Sigmoid colon (tissue), 7 donors: ENCODE measurements at places on chromosomes 4 and X. TPM values are rescaled to one million over a fixed set of nuclear protein-coding genes. Genes with fewer than 3 reads are reported as not detected.
A peak's percentile ranks its signal among the peaks of the same experiment; 100 is the strongest.

- H3K27me3 ChIP-seq, result no peaks in the 10 kb centered on the region
- H3K27ac ChIP-seq, result no peak overlapping the region
- no peak for DNase-seq
- no peak overlapping the region for H3K4me3 ChIP-seq
- H3K4me1 ChIP-seq, result no peaks in the 10 kb centered on the region
- no peaks in the 10 kb centered on the region for H3K36me3 ChIP-seq
These were observed 215.5 kb downstream of the SLC39A8 start for GRCh38 chr4:102129810-102130209.

Gene LRPAP1
- total RNA-seq, result 87.4 TPM

- DNase-seq, result no peak
- H3K4me1 ChIP-seq, result no peaks in the 10 kb centered on the region
- no peak overlapping the region for H3K27ac ChIP-seq
- no peaks in the 10 kb centered on the region for H3K36me3 ChIP-seq
These were observed 103.3 kb downstream of the IL15 start for GRCh38 chr4:141739636-141740035.

DNA sequence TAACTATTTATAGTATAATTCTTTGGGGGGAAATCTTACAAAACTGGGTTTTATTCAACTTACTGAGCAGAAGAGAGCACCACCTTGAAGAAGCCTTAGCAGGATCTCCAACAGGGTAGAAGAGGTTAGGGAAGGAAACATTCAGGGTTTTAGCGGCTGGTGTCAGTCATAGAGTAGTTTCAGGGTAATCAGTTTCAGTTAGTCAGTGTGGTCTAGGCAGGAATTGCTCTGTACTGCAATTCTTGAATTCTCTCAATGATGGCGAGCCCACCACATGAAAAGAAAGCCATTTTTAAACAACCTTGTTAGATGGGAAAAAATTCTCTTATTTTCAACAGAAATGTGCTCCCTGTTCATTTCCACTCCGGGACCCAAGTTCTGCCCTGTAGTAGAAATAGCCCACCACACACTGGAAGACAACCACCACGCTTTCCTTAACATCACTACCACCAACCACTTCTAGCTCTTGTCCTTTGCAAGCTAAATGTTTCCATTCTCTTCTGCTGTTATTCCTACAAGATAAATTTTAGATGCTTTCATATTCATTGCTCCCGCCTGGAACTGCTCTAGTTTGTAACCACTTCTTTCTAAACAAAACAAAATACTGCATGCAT lies 25.9 kb downstream of the COL25A1 start:
- no peak overlapping the region for H3K27ac ChIP-seq
- H3K4me3 ChIP-seq, result no peak overlapping the region
- no peaks in the 10 kb centered on the region for H3K4me1 ChIP-seq
- H3K27me3 ChIP-seq, result no peaks in the 10 kb centered on the region
- no peaks in the 10 kb centered on the region for H3K36me3 ChIP-seq
- no peak for DNase-seq

GRCh38 chr4:8285143-8285975 lies 15.8 kb downstream of the HTRA3 start:
- H3K4me3 ChIP-seq, result no peak overlapping the region
- peak; percentile 57 for DNase-seq
- H3K27me3 ChIP-seq, result no peaks in the 10 kb centered on the region
- H3K36me3 ChIP-seq, result no peaks in the 10 kb centered on the region
- peak overlapping the region; percentile 39 for H3K27ac ChIP-seq

Gene GAGE13
- total RNA-seq, result not detected

- H3K36me3 ChIP-seq, result no peaks in the 10 kb centered on the region
- no peak overlapping the region for H3K4me3 ChIP-seq
- no peak for DNase-seq
- no peak overlapping the region for H3K27ac ChIP-seq
- no peaks in the 10 kb centered on the region for H3K4me1 ChIP-seq
These were observed 15.0 kb upstream of the REST start for GRCh38 chr4:56892691-56893090.

Gene CORIN
- total RNA-seq, result 2.5 TPM

GRCh38 chr4:95129821-95130311 lies 372.1 kb downstream of the BMPR1B start:
- no peak for DNase-seq
- H3K27me3 ChIP-seq, result no peaks in the 10 kb centered on the region
- no peaks in the 10 kb centered on the region for H3K36me3 ChIP-seq
- no peak overlapping the region for H3K4me3 ChIP-seq

GRCh38 chr4:121192480-121192879 lies 28.4 kb upstream of the TNIP3 start:
- H3K36me3 ChIP-seq, result no peaks in the 10 kb centered on the region
- DNase-seq, result no peak
- no peaks in the 10 kb centered on the region for H3K27me3 ChIP-seq
- H3K4me3 ChIP-seq, result no peak overlapping the region

GRCh38 chrX:129925305-129926092 lies 19.5 kb downstream of the UTP14A start:
- no peaks in the 10 kb centered on the region for H3K27me3 ChIP-seq
- H3K27ac ChIP-seq, result no peak overlapping the region
- H3K36me3 ChIP-seq, result no peaks in the 10 kb centered on the region
- DNase-seq, result peak; percentile 82

- H3K4me1 ChIP-seq, result peaks cover 4% of the 10 kb centered on the region
- H3K27ac ChIP-seq, result no peak overlapping the region
- no peak for DNase-seq
These were observed 31.1 kb downstream of the F11 start for GRCh38 chr4:186297013-186297645.

- no peaks in the 10 kb centered on the region for H3K36me3 ChIP-seq
- no peaks in the 10 kb centered on the region for H3K4me1 ChIP-seq
- DNase-seq, result no peak
- H3K4me3 ChIP-seq, result no peak overlapping the region
- no peak overlapping the region for H3K27ac ChIP-seq
These were observed 50.9 kb downstream of the TSPAN7 start for GRCh38 chrX:38612281-38612680.

- H3K4me1 ChIP-seq, result no peaks in the 10 kb centered on the region
- no peaks in the 10 kb centered on the region for H3K27me3 ChIP-seq
- H3K27ac ChIP-seq, result no peak overlapping the region
- no peak for DNase-seq
These were observed 182.7 kb downstream of the PPARGC1A start for GRCh38 chr4:23706972-23707651.

Gene GAB3
- 2.0 TPM for total RNA-seq

GRCh38 chr4:30094887-30095286 lies 625.3 kb upstream of the PCDH7 start:
- no peaks in the 10 kb centered on the region for H3K36me3 ChIP-seq
- no peaks in the 10 kb centered on the region for H3K27me3 ChIP-seq
- H3K4me3 ChIP-seq, result no peak overlapping the region

Gene GLA
- total RNA-seq, result 11.8 TPM

DNA sequence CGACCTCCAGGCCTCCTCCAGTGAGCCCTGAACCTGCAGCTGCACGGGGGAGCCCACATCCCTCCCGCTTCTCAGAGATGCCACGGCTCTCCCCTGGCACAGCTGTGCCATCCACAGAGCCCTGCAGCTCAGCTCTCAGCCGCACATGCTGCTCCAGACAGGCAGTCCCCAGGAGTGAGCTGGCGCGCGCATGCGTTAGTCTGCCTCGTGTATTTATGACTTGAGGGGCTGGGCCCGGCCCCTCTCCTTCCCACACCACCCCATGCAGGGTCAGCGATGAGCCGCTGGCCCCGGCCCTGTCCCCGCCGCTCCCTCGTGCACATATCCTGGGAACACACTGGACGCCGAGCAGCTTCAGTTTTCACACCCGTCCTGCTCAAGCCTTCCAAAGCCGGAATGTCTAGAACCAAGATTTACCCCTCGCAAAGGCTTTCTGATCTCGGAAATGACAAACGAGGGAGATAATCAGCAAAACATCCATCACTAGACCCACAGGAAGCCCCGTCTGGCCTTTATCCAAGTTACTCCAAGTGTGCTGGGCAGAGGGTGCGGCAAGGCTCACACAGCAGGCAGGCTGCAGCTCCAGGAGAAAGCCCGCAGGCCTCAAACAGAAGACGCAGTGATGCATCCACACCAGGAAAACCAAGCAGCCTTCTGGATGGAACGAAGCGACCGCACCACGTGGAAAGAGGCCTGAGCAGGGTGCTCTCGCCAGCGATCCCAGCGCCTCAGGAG lies 24.3 kb downstream of the GAK start:
- no peaks in the 10 kb centered on the region for H3K27me3 ChIP-seq
- DNase-seq, result no peak
- H3K4me3 ChIP-seq, result no peak overlapping the region
- H3K36me3 ChIP-seq, result peaks cover 25% of the 10 kb centered on the region
- H3K27ac ChIP-seq, result no peak overlapping the region

DNA sequence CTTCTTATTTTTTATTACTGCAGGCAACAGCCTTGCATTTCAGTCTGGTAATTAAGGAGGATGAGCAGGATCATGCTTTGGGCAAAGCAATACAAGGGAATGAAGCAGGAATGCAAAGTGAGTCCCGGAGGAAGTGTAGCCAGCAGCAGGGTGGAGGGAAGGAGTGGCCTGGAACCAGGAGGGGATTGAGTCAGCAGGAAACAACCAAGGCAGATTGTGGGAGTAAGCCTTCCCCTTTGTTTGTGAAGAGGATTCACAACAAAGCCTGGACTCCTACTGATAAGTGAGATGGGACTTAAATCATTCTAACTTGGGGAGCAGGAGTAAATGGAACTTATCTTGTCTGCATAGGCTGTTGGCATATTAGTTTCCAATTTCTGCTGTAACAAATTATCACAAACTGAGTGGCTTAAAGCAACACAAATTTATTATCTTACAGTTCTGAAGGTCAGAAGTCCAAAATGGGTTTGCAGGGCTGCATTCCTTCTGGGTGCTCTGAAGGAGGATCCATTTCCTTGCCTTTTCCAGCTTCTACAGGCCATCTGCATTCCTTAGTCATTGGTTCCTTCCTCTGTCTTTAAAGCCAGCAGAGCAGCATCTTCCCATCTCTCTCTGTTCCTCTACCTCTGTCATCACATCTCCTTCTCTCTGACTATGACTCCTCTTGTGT lies 93.2 kb upstream of the AP1S2 start:
- no peaks in the 10 kb centered on the region for H3K27me3 ChIP-seq
- no peak overlapping the region for H3K27ac ChIP-seq
- no peak for DNase-seq
- H3K4me1 ChIP-seq, result no peaks in the 10 kb centered on the region
- H3K36me3 ChIP-seq, result no peaks in the 10 kb centered on the region
- no peak overlapping the region for H3K4me3 ChIP-seq

Gene AGTR2
- 0.28 TPM for total RNA-seq

GRCh38 chr4:90226734-90227133 lies 99.5 kb downstream of the CCSER1 start:
- no peaks in the 10 kb centered on the region for H3K27me3 ChIP-seq
- H3K4me3 ChIP-seq, result no peak overlapping the region
- no peak overlapping the region for H3K27ac ChIP-seq

GRCh38 chr4:48725414-48725813 lies 54.7 kb downstream of the FRYL start:
- no peak for DNase-seq
- H3K36me3 ChIP-seq, result no peaks in the 10 kb centered on the region
- H3K27me3 ChIP-seq, result no peaks in the 10 kb centered on the region
- no peak overlapping the region for H3K4me3 ChIP-seq
- no peak overlapping the region for H3K27ac ChIP-seq

- no peaks in the 10 kb centered on the region for H3K27me3 ChIP-seq
- no peak for DNase-seq
- no peak overlapping the region for H3K27ac ChIP-seq
- H3K36me3 ChIP-seq, result no peaks in the 10 kb centered on the region
- H3K4me1 ChIP-seq, result no peaks in the 10 kb centered on the region
These were observed 67.1 kb downstream of the ATXN3L start for GRCh38 chrX:13252726-13253125.

- DNase-seq, result no peak
- H3K27ac ChIP-seq, result no peak overlapping the region
- H3K4me3 ChIP-seq, result no peak overlapping the region
- H3K36me3 ChIP-seq, result no peaks in the 10 kb centered on the region
- H3K27me3 ChIP-seq, result no peaks in the 10 kb centered on the region
- H3K4me1 ChIP-seq, result no peaks in the 10 kb centered on the region
These were observed 57.3 kb upstream of the FAM9B start for GRCh38 chrX:9091258-9091657.

DNA sequence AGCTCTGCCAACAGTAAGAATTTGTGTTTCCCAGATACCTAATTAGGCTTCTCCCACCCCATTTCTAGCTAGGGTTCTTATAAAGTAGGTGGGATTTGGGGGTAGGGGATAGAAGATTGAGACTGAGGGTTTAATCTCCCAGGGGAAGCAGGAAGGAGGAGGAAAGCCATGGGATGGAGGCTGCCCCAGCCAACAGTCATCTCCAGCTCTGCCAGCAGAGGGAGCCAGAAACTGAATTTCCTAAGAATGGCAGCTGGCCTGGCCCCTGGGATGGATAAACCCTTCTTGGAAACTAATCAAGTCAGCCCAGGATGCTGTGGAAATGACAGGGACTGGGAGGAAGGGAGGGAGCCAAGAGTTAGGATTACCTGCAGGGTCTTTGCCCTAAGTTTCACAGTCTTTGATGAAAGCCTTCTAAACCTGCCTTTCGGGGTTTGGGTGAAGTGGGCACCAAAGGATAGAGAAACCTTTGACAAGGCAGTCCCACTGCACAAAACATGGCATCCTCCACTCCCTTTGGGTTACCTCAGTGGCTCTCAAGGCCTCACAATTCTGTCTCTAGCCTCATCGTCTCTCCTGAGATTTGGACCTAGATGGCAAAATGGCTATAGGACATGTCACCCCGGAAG lies 6.7 kb upstream of the ERCC6L start:
- no peaks in the 10 kb centered on the region for H3K27me3 ChIP-seq
- DNase-seq, result no peak
- H3K27ac ChIP-seq, result no peak overlapping the region
- no peaks in the 10 kb centered on the region for H3K4me1 ChIP-seq

GRCh38 chr4:85761803-85762528 lies 287.0 kb downstream of the ARHGAP24 start:
- peak overlapping the region; percentile 69 for H3K27ac ChIP-seq
- no peak overlapping the region for H3K4me3 ChIP-seq
- no peaks in the 10 kb centered on the region for H3K27me3 ChIP-seq
- peaks cover 16% of the 10 kb centered on the region for H3K4me1 ChIP-seq
- peak; percentile 69 for DNase-seq
- no peaks in the 10 kb centered on the region for H3K36me3 ChIP-seq

Gene BEX4
- total RNA-seq, result 47.1 TPM

DNA sequence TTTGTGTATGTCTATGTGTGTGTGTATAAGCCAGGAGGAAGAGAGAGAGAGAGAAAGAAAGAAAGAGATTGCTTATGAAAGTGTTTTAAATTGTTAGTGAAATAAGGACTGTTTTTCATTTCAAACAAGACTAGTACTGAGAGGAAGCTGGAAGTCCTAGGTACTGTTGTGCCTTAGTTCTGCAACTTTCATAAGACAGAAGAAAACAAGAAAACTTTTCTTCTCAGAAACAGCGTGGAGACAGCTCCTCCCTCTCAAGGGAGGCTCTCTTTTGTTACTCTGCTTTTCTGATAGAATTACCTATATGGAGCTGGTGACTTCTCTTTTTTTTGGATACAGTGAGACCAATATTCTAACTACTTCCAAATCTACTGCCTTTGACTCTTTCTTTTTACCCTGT lies 62.5 kb downstream of the BANK1 start:
- no peaks in the 10 kb centered on the region for H3K4me1 ChIP-seq
- H3K27ac ChIP-seq, result no peak overlapping the region
- H3K27me3 ChIP-seq, result no peaks in the 10 kb centered on the region
- H3K36me3 ChIP-seq, result no peaks in the 10 kb centered on the region
- H3K4me3 ChIP-seq, result no peak overlapping the region
- DNase-seq, result no peak
